ENCODE measurements at places on chromosomes 12 and 14.

DNA sequence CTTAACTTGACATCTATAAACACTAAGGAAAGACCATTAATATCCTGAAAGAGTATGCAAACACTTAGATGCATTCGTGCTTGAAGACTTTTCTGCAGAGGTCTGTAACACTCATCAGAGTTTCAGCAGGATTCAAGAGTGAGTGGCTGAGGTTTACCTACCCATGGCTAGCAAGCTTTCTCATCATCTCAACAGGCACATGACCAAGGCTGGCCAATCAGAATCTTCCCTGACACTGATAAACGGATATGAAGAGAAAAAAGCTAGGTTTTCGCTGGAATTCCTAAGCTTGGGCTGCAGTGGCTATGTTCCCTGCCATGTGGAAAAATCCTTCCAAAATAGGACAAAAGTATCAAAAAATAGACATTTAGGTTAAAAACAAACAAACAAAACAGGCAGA, 162.1 kb upstream of the USP15 start:
- no peak overlapping the region for H3K27ac ChIP-seq
- no peaks in the 10 kb centered on the region for H3K4me1 ChIP-seq
- no peak overlapping the region for H3K4me3 ChIP-seq
- no peaks in the 10 kb centered on the region for H3K36me3 ChIP-seq
- peaks cover 5% of the 10 kb centered on the region for H3K27me3 ChIP-seq

GRCh38 chr12:105300883-105301282, 29.6 kb upstream of the C12orf75 start:
- no peaks in the 10 kb centered on the region for H3K27me3 ChIP-seq
- DNase-seq = no peak
- peaks cover 3% of the 10 kb centered on the region for H3K36me3 ChIP-seq
- no peaks in the 10 kb centered on the region for H3K4me1 ChIP-seq
- no peak overlapping the region for H3K4me3 ChIP-seq
- H3K27ac ChIP-seq = no peak overlapping the region

DNA sequence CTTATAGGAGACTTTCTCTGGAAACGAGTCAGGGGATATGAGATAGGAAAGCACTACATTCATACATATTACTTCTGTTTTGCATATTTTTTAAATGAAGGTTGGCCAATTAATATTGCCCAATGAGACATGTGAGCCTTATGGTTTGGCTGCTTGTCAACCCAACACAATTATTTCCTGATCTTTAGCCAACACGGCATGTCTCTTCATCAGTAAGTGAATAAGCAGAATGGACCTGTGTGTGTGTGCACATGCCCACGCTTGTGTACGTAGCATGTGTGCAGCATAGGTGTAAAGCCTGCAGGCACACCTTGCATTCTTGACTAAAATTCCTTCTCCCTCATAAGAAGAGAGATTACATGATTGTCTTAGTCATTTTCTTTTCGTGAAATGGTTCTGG, 88.3 kb downstream of the STON2 start:
- no peak overlapping the region for H3K4me3 ChIP-seq
- H3K4me1 ChIP-seq = no peaks in the 10 kb centered on the region
- no peak overlapping the region for H3K27ac ChIP-seq
- DNase-seq = no peak

GRCh38 chr12:130011611-130012385, 108.0 kb upstream of the TMEM132D start:
- no peak overlapping the region for H3K4me3 ChIP-seq
- DNase-seq = no peak
- H3K4me1 ChIP-seq = no peaks in the 10 kb centered on the region
- peaks cover 2% of the 10 kb centered on the region for H3K27me3 ChIP-seq

All from memory B cell (primary cell).